ENCODE measurements at places on chromosomes 1 and 21.

DNA sequence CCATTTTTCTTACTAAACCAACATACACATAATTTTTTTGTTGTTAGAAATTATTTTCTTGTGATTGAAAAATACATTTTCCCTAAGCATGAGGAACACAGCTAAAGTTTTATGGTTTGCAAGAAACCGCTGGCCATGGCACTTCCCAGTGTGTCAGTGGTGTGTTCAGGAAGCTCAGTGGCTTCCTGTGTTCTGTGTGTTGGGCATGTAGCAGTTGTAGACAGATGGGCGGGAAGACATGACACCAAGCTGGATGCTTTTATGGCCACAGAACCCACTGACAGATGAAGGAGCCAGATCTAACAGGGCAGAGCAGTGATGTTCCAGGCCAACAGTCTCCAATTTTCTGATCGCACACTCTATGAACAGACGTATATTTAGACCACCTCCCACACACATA is 119.8 kb downstream of the GALNT2 start:
- no peak for DNase-seq

DNA sequence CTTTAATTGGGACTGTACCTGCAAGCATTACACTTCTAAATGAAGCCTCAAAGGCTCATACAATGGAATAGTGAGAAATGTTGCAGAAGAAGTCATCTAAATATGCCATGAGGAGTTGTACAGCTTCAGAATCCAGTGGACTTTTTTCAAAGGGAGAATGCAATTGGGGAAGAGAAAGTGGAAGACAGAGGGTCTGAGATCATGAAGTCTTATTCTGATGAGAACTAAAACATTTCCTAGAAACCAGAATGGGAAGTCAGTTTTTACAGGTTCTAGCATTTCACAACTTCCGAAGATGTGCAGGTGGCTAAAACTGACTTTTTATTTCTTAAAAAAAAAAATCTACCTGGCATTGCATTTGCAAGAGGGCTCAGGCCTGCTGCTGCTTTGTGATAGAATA is 424.4 kb upstream of the RUNX1 start:
- DNase-seq: no peak

GRCh38 chr1:201656311-201657032 is 117.5 kb downstream of the NAV1 start:
- no peak for DNase-seq

- no peak for DNase-seq
Observed at GRCh38 chr1:116434849-116435248, 61.8 kb downstream of the ATP1A1 start.

- DNase-seq: no peak
Observed at GRCh38 chr1:238954865-238955264, 431.5 kb upstream of the CHRM3 start.

GRCh38 chr1:20356850-20357459 is 66.3 kb downstream of the VWA5B1 start:
- DNase-seq: no peak

DNA sequence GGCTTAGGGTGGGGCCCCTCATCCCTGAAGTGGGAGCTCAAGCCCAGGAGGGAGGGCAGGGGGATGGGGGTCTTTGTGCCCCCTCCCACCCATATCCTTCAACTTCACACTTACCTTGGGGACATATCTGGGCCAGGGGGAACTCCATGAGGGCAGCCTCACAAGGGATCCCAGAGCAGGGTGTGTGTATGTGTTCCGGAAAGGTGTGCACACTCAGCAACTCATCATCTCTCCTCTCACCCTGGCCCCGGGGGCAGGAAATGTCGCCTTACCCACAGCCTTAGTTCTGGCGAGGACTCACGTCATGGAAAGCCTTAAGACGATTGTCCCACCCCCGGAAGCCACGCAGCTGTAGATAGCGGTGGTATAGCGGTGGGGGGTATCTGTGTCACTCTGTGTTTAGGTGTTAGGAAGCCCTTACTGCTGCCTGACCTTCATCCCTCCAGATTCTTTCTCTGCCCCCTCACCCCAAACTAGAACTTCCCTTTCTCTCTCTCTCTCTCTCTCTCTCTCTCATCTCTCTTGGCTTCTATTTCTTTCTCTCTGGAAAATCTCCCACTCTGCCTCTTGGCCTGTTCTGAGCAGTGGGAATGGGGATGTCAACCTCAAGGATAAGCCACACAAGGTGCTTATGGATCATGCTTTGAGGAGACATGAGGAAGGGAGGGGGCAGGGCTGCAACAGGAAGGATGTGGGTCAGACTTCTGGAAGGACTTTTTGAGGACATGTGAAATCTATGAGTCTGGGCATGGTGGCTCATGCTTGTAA is at the start of gene SH2D2A:
Gene SH2D2A (minus strand): TSS at position 288 of the 768 bp plus-strand sequence. CDS start 140 bp downstream, at position 148.
- peak; percentile 94 for DNase-seq

GRCh38 chr1:13733711-13734110 is 33.7 kb downstream of the PRDM2 start:
- no peak for DNase-seq

DNA sequence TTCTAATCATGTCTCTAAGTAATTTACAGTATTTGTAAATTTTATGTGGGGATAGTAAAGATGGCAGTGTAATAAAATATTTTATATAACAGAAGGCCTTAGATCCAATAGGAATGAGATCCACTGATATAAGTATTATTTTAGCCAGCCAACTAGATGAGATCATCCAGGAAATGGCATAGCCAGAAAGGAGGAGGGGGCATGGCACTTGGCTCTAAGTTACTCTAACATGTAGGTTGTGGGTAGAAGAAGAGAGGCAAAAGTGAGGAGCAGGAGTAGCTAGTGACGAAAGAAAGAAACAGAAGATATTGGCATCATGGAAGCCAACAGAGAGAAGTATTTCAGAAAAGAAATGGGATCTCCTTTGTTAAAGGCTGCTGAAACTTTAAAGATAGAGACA is 426.1 kb downstream of the PTPRC start:
- DNase-seq: no peak

DNA sequence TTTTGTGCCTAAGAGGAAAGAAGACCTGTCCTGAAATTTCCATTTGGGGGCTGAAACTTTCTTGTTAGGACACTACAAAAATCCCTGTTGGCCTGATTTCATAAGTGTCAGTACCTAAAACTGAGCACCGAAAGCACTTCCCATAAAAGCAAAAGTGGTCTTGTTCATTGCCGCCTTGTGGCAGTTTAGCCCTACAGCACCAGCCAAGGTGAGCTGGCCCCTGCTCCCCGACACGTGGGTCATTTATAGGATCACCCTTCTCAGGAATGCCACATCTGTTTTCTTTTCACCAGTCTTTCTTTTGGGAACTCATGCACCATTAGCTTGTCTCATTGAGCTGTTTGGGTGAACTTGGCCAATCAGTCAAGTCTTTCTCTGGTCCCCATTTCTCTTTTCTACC is 155.8 kb upstream of the KAZN start:
- DNase-seq: no peak

Data from activated CD4-positive, alpha-beta T cell treated with anti-CD3 and anti-CD28 coated beads, Interleukin-2, amount 50 U/mL, for 1 hour (primary cell).